ENCODE measurements at places on chromosomes 6 and 20. TPM values are rescaled to one million over a fixed set of nuclear protein-coding genes. Genes with fewer than 3 reads are reported as not detected.

Gene CCDC170
- not detected for total RNA-seq

Gene TCP11
- not detected for total RNA-seq

Gene SIRPB2
- not detected for total RNA-seq

Gene BLCAP
- total RNA-seq = 97.2 TPM

GRCh38 chr20:54292185-54292584, 84.3 kb downstream of the PFDN4 start:
- no peak overlapping the region for H3K27ac ChIP-seq
- no peak for DNase-seq
- H3K4me3 ChIP-seq = no peak overlapping the region
- H3K4me1 ChIP-seq = peaks cover 6% of the 10 kb centered on the region

DNA sequence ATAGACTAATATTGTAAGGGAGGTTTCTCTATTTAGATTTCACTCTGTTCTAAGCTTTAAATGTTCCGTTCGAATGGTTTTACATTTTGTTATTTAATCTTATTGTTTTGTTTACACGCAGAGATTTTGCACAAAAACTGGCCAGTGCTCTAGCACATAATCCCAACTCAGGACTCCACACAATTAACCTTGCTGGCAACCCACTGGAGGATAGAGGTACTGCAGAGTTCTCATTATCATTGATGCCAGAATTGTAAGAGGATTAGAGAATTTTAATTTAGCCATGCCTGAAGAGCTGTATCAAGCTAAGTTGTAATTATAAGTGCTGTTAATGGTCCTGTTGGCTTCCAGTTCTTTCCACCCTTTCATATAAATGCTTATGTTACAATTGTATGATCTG, 179.7 kb upstream of the SCGN start:
- no peak for DNase-seq
- H3K4me1 ChIP-seq = no peaks in the 10 kb centered on the region
- H3K27me3 ChIP-seq = peaks cover 3% of the 10 kb centered on the region
- H3K4me3 ChIP-seq = no peak overlapping the region
- H3K27ac ChIP-seq = no peak overlapping the region

DNA sequence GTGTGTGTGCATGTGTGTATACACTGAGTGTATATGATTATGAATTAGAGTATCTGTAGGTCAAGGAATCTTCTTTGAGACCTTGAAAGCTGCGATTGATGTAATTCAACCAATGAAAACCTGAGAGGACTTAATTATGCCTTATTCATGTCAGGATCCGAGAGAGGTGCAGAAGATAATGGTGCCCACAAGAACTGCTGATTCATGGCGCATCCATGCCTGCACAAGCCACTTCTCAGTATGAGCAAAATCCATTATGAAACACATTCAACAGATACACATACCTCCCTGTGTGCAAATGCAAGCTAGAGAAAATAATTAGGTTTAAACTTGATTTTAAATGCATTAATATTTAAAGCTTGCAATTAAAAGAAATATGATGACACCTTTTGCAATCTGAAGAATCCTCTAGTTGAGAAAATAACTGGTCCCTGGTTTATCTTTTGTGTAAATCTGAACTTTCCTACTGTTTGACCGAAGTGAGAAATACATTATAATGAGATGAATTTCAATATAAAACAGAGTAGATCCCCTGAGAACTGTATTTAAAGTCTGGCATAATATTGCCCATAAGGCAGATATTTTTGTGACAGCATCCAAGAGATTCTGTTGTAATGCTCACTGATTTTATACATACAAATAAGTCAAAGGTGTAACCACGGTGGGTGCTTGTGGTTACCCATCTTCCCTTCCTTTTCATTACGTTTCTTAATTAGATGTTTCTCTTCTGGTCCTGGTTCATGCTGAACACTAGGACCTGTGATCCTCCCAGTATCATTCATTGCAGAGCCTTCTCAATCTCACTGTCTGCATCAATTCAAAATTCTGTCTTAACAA, 45.6 kb downstream of the LY86 start:
- no peak overlapping the region for H3K27ac ChIP-seq
- H3K36me3 ChIP-seq = no peaks in the 10 kb centered on the region
- H3K27me3 ChIP-seq = no peaks in the 10 kb centered on the region
- no peak for DNase-seq

DNA sequence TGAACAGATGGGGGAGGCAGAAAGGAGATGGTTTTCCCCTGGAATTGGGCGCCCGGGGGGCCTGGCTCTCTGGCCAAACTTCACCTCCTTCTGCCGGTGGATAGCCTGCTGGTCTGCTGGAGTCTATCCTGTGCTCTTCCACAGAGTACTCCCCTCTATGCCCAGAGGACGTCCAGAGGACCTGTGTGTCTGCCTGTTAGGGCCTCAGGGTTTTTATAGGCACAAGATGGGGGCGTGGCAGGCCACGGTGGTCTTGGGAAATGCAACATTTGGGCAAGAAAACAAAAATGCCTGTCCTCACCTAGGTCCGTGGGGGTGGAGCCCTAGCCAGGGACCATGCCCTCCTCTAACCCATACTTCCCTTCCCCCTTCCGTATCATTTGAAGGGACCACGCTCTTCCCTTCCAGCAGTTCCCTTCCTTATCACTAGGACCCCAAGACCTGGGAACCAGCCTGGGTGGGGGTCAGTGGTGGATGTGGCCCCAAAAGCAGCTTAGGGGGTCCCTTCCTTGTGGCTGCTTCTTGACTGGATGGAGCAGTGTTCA, 53.6 kb upstream of the ZNF337 start:
- no peak overlapping the region for H3K4me3 ChIP-seq
- H3K36me3 ChIP-seq = no peaks in the 10 kb centered on the region
- no peak for DNase-seq
- H3K27ac ChIP-seq = no peak overlapping the region

DNA sequence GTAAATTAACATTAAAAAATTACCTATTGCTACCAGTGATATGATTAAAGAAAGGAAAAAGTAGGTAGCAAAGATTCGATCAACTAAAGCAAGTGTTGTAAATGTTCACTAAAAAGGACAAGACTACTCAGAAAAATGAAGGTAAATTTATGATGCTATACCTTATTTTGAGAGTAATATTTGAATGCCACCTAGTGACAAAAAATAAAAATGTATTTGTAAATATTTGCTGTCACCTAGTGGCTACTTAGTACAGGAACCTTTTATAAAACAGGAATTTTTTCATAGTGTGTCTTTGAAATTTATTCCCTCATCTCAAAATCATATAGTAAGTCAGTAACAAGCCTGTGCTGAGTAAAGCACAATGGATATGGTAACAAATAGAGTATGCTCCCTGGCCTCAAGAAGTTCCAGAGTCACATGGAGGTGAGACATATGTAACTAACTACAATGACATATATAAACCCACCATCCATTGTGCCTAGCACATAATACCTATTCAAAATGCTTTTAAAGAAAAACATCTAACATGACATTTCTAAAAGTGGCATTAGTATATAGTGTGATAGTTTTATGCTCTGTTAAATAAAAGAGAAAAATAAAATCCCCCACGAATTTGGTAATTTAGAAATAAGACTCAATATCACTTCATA, 193.1 kb upstream of the SIM1 start:
- no peak for DNase-seq
- H3K36me3 ChIP-seq = no peaks in the 10 kb centered on the region
- H3K27me3 ChIP-seq = no peaks in the 10 kb centered on the region
- no peak overlapping the region for H3K4me3 ChIP-seq
- peaks cover 7% of the 10 kb centered on the region for H3K4me1 ChIP-seq

- peaks cover 3% of the 10 kb centered on the region for H3K4me1 ChIP-seq
- H3K36me3 ChIP-seq = peaks cover 11% of the 10 kb centered on the region
- peak overlapping the region; percentile 64 for H3K4me3 ChIP-seq
- no peak overlapping the region for H3K27ac ChIP-seq
- H3K27me3 ChIP-seq = peaks cover 4% of the 10 kb centered on the region
These were observed 61.2 kb downstream of the RSPH3 start for GRCh38 chr6:158938811-158939254.

GRCh38 chr20:56454754-56455153, 13.7 kb upstream of the RTF2 start:
- no peaks in the 10 kb centered on the region for H3K4me1 ChIP-seq
- H3K27me3 ChIP-seq = no peaks in the 10 kb centered on the region
- H3K27ac ChIP-seq = no peak overlapping the region
- no peak overlapping the region for H3K4me3 ChIP-seq
- no peak for DNase-seq

DNA sequence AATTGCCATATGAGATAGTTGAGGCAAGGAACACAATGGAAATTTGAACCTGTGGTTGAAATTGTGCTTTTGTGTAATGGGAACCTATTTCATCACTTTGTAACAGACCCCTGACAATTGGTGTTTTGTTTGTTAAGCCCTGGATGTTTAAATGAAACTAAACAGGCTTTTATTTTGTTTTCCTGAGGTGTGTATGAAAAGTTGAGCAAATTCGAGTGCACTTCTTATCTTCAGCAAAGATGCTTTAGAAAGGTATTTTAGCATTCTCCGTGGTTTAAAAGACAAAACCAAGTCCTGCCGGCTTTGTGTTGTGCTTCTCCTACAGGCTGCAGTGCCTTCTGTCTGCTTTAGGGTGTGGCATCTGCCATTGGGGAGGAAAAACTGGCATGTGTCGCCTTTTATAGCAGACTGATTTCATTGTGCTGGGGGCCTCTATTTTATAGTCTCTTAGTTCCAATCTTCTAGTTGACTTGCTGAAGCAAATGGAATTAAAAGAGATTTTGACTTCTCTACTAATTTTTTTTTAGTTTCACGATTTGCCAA, 2.2 kb upstream of the ARID1B start:
- peaks cover 29% of the 10 kb centered on the region for H3K4me1 ChIP-seq
- H3K36me3 ChIP-seq = no peaks in the 10 kb centered on the region
- peak overlapping the region; percentile 100 for H3K27ac ChIP-seq
- peak overlapping the region; percentile 78 for H3K4me3 ChIP-seq

DNA sequence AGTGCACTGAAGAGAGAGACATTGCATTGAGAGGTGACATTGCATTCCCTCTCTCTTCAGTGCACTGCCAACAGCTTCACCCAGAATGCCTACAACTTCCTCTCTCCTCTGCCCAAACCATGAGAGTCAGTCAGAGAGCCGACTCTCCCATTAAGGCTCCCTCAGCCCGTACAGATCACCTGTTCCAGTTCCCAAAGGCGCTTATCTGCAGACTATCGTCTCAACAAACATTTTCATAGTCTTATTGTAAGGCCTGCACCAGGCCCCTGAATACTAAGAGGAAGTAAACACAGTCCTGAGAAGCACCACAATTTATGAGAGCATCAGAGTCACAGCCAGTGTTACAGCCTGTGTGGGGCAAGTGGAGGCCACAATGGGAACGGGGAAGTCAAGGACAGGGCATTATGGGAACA, 53.7 kb downstream of the GFOD1 start:
- no peak for DNase-seq
- no peak overlapping the region for H3K27ac ChIP-seq
- H3K36me3 ChIP-seq = peaks cover 8% of the 10 kb centered on the region
- H3K27me3 ChIP-seq = no peaks in the 10 kb centered on the region
- no peak overlapping the region for H3K4me3 ChIP-seq

GRCh38 chr20:23391707-23392310, 29.5 kb downstream of the NAPB start:
- peaks cover 17% of the 10 kb centered on the region for H3K4me1 ChIP-seq
- H3K27ac ChIP-seq = peak overlapping the region; percentile 76
- peaks cover 9% of the 10 kb centered on the region for H3K27me3 ChIP-seq
- DNase-seq = no peak
- H3K36me3 ChIP-seq = peaks cover 7% of the 10 kb centered on the region
- H3K4me3 ChIP-seq = no peak overlapping the region

- H3K27me3 ChIP-seq = no peaks in the 10 kb centered on the region
- no peaks in the 10 kb centered on the region for H3K36me3 ChIP-seq
- peaks cover 11% of the 10 kb centered on the region for H3K4me1 ChIP-seq
- no peak overlapping the region for H3K27ac ChIP-seq
- H3K4me3 ChIP-seq = no peak overlapping the region
These were observed 62.5 kb downstream of the EPB41L2 start for GRCh38 chr6:131000544-131000943.

DNA sequence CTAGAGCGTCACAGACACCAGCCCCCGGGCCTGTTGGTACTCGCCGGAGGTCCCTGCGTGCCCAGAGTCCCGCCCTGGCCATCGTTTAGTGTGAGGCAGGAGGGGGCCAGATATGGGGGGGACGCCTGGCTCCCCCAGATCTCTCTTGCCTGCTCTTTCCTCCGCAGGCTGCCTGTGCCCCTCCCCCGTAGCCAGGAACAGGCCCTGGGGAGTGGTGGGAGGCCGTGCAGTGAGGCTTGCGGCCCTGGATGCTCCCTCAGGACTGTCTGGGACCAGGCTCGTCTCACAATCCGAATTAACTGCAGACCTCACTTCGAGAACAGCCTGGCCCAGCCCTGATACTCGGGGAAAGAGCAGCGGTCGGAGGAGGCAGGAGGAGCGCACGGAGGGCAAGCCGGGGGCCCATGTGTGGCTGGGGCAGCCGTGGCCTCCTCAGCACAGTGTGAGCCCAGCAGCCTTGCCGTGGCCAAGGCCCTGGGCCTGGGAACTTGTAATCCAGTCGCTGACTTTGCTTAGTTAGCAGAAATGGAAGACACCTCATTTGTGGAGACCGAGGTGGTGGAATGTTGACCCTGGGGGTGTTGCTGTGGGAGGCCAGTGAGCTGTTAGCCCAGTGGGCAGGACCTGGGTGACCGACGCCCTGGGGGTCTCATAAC, 28.7 kb downstream of the FRMD1 start:
- H3K27me3 ChIP-seq = no peaks in the 10 kb centered on the region
- no peak overlapping the region for H3K4me3 ChIP-seq
- H3K36me3 ChIP-seq = no peaks in the 10 kb centered on the region
- H3K4me1 ChIP-seq = peaks cover 4% of the 10 kb centered on the region
- DNase-seq = peak; percentile 53

DNA sequence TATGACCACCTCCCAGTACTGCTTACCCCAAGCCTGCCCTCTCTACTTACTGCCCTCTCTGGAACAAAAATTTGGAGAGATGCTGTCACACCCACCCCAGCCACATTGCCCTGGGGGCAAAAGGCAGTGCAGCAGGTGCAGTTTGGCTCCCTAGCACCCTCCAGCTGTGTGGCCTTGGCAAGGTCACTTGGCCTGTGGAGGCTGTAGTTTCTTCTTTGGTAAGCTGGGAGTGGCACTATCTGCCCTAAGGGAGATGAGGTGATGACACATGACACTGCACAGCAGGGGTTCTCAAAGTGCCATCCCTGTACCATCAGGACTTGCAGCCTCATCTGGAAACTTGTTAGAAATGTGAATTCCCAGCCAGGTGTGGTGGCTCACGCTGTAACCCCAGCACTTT, 44.8 kb downstream of the TAF8 start:
- no peak overlapping the region for H3K4me3 ChIP-seq
- H3K36me3 ChIP-seq = no peaks in the 10 kb centered on the region
- DNase-seq = no peak
- H3K27me3 ChIP-seq = peaks cover 7% of the 10 kb centered on the region
- no peak overlapping the region for H3K27ac ChIP-seq

DNA sequence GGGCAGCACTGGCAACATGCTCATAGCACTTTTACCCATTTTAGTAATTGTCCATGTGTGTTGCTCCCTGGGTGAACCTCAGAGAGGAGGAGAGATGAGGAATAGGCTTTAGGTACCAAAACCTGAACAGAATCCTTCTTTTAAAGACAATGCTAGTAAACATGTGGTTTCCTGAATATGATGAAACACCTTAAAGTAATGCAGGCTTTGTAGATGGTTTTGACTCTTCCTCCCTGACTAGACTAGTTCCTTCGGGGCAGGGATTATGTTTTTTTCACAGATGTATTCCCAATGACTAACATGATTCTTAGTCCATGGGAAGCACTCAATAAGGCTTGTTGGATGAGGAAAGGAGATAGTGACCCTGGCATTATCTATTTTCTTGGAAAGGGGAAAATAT, 367.6 kb upstream of the JAG1 start:
- H3K27me3 ChIP-seq = peaks cover 5% of the 10 kb centered on the region
- H3K4me1 ChIP-seq = peaks cover 2% of the 10 kb centered on the region
- DNase-seq = no peak
- H3K36me3 ChIP-seq = no peaks in the 10 kb centered on the region

- no peak overlapping the region for H3K4me3 ChIP-seq
- H3K4me1 ChIP-seq = peaks cover 2% of the 10 kb centered on the region
- H3K36me3 ChIP-seq = no peaks in the 10 kb centered on the region
- DNase-seq = no peak
These were observed 174.0 kb downstream of the BCKDHB start for GRCh38 chr6:80280262-80281010.

Measured in glutamatergic neuron (in vitro differentiated cells).